Muscle of back (tissue), 13 donors: ENCODE measurements at places on chromosomes 1 and 21.

DNA sequence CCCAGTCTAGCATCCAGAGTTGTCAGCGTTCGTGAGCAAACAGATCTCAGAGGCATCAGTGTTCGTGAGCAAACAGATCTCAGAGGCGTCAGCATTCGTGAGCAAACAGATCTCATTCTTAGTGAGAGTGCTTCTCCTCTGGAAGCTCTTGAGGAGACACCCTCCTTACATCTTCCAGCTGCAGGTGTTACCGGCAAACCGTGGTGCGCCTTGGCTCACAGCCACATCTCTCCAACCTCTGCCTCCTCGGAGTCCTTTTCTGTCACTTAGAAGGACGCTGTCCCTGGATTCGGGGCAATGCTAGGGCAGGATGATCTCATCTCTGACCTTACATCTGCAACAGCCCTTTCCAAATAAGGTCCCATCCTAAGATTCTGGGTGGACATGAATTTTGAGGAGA, 14.6 kb upstream of the UMODL1 start:
- peak; percentile 16 for DNase-seq

DNA sequence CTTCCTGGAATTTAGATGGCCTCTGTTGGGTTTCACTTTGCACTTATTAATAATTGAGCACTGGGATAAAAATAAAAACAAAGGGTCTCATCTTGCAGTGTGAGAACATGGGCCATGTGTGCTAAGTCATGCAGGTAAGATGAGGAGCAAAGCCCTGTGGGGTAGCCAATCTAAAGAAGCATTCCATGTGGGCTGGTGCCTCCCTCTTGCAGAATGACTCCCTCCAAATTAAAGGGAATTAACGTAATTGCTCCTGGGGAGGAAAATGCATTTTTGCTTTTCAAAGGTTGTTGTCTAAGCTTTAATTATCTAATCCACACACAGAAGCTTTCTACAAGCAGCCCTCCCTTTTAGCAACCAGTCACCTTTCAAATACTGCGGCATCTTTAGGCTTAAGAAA, 69.8 kb downstream of the CDC14A start:
- DNase-seq: no peak

DNA sequence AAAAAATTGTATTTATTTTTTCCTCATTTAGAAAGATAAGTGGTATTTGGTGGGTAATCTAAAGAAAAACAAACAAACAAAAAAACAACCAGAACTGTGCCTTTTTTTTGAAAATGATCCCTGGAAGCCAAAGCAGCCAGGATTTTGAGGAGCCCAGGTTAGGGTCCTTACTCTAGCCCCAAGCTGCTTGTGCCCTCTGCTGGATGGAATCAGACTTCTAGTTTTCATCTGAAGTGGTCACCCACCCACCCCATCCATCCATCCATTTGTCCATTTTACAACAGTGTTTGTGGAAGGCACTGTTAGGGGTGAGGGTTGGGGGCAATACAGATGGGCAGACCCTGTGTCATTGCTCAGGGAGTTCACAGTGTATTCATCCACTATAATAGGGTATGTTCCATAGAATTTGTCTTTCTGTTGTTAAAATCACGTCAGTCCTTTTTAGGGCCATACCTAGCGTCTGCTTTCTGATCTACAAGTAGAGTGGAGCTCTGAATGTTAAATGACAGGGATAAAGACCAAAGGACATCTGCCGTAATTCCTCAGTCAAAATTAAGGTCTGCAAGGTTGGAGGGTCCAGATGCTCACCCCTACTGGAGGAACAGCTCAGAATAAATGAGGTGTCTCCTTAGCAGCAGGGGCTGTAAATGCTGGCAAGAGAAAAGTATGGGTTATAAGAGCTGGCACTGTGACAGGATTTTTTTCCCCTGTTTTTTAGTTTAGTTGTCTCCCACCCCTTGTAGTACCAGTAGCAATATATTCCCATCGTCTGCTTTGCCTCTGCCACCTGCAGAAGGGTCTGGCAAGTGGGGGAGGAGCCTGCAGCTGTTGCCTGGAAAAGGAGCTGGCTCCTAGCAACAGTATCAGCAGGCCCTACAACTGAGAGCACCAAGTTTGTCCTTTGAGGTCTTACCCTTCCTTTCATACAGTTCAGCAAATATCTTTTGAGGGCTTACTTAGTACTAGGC, 3.2 kb downstream of the LRRC42 start:
- peak; percentile 54 for DNase-seq

- no peak for DNase-seq
These were observed 33.3 kb downstream of the HMGB4 start for GRCh38 chr1:33897092-33897725.

- no peak for DNase-seq
These were observed 36.4 kb upstream of the CLDN14 start for GRCh38 chr21:36516281-36516680.

DNA sequence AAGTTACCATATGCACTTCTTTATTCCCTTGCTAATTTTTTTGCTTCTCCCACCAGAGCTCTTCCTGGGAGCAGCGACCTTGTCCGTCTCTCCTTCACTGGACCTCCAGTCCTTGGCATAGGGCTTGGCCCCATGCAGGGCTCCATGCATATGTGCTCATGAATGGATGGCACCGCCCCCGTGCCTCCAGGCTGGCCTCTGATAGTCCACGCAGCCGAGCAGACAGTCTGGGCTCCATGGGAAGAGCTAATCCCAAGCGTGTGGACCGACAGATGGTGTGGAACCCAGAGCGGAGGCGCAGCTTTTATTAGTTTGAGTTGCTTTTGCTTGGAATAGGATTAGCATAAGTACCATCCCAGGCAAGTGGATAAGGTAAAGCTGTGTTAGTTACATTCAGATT, 41.8 kb downstream of the CDCP2 start:
- DNase-seq: no peak

GRCh38 chr1:210464519-210465039, 135.9 kb downstream of the HHAT start:
- no peak for DNase-seq

DNA sequence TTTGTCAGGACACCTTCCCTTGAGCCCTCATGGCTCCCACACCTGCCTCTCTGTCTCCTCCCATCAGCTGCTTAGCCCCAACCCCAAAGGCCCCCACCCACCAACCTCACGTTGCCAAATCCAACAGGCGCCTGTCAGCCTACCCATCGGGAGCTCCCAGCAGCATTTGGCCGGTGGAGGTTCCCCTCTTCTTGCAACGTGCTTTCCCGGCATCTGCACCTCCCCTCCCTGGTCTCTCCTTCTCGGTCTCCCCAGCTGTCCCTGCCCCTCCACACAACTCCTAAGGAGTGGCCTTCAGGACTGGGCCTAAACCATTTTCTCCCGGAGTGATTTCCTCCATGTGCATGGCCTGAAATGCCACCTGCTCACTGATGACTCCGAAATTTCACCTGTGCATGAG, 71.9 kb downstream of the KLHDC7A start:
- no peak for DNase-seq

DNA sequence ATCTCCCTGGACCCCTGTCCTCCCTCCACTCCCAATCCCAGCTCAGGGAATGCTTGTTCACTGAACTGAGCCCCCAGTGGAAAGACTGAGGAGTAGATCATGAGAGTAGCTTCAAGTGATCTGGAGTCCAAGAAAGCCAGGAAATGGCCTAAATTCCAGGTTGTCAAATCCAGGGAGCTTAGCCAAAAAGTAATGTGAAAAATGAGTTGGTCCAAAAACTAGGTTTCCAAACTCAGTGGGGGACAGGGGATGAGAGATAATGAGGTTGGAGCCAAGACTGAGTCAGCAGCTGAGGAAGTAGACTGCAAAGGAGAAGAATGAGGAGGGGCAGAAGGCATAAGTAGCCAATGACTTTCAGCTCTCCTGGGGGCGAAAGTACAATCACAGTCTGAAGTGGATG, 284.1 kb upstream of the BEND5 start:
- DNase-seq: peak; percentile 95

DNA sequence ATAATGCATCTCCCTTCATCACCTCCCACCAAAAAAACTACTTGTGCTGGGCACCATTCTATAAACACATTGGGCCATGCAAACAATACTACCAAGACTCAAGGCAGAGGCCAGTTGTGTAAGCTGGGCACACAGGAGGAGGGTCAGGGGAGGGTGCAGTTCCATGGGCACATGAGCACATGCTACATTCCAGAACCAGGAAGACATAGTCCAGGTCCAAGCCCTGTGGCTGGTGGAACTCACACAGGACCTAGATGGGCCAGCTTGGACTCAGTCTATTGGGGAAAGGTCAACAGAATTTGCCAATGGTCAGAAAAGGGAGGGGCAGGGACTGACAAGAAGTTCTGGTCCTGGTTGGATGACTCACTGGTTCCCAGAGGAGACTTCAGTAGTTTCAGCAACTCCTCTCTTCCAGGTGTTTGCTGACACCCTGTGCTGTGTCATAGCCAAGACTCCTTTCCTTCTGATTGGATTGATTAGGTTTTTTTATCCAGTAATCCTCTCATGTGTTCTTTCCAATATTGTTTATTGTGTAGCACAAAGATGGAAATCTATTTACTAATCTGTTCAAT, 249.7 kb downstream of the C1orf94 start:
- no peak for DNase-seq

GRCh38 chr1:57470036-57470435, 46.2 kb upstream of the DAB1 start:
- DNase-seq: no peak

DNA sequence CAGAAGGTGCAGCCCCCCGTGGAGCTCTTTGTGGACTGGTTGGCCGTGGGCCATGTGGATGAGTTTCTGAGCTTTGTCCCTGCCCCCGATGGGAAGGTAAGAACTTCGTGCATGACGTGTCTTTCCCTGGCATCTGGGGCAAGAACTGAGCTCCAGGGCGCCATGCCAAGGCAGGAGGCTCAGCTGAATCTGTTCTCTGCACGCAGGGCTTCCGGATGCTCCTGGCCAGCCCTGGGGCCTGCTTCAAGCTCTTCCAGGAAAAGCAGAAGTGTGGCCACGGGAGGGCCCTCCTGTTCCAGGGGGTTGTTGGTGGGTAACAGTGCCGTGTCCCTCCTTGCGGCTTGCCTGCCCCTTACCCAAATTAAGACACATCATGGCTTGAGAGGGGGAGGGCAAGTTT, 27.7 kb downstream of the PADI3 start:
- no peak for DNase-seq

- no peak for DNase-seq
These were observed 2.0 kb upstream of the OR14I1 start for GRCh38 chr1:248704606-248705005.

DNA sequence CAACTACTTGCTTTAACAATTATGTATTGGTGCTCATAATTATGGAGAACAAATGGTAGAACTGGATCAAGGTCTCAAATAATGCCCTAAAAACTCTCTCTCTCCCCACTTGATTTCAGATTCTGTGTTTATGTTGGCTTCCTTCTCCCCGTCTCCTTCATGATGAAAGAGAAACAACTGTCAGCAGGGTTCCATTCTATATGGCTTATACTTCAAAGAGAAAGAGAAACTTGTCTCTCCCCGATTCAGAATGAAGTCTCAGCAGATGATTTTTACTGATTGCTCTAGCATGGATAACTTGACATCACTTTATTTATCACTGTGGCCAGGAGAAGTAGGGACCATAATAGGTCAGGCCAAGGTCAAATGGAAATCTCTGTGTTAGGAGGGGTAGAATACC, 575.6 kb downstream of the AGBL4 start:
- DNase-seq: no peak

DNA sequence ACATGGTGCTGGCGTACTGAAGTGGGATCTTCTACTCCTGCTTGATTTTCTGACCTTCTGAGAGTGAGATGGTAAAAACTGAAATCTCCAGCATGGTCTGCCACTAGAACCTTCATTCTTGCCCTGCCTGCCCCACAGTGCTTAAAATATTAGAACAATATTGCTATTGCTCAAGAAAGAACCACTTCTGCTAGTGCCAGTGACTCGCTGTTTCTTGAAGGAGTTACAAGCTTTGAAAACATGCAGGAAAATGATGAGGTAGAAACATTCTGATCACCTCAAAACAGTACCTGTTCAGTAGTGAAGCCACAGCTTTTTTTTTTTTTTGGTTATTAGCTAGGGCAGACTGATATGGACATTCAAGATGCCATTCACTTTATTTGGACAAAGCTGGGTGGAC, 95.3 kb downstream of the BACH1 start:
- DNase-seq: no peak

- no peak for DNase-seq
These were observed 18.5 kb upstream of the S100A7 start for GRCh38 chr1:153478692-153479618.

DNA sequence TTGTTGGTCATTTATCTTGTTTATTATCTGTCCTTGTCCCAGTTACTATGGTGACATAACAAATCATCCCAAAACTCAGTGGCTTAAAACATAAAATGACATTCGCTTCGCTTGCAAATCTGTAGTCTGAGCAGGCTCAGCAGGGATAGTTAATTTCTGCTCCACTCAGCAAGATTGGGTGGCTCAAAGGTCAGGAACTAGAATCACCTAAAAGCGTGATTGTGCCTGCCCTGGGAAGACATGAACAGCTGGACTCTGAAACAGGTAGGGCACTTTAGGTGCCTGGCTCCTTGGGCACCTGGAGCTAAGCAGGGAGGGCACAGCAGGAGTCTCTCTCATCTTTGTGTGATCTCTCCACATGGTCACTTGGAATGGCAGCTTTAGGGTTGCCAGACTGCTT, 14.7 kb upstream of the TRAF3IP3 start:
- no peak for DNase-seq

GRCh38 chr1:212650228-212650627, 41.7 kb downstream of the ATF3 start:
- DNase-seq: peak; percentile 29

DNA sequence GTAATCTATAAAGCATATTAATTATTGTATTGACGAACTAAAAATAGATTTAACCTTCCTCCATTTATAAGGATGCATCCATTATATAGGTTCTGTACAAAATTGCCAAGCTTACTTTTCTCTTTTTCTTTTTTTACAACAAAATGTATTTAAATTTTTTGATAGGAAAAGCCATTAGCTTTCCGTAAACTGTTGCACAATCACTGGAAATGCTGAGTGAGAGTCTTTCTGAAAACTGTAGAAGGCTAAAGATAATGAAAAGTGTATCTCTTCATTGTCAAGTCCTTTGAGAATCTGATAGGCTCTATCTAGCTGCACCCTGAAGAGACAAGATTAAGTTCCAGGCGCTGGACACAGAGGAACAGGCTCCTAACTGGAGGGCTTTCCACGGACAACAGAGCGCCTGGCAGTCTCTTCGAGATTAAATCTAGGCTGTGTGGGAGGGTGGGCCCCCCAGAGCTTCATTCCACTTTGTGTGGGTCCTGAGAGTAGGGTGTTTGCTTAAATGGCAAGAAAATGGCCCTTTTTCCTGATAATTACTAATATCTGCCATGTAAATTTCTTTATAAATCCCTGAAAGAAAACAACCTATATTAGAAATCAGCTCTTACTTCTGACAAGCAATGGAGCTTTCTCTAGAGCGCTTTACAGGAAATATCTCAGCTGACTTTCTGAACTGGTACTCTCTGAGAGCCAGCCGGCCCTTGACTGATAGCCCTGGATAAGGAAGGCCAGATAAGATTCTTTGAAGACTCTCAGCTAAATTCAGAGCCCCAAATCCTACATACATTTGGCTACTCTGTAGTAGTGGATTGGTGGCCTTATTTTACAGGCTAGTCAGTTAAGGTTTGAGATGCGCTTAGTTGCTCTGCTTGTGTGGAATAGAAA, 108.3 kb downstream of the FMN2 start:
- DNase-seq: no peak
